ENCODE measurements at places on chromosomes 12 and 14.

DNA sequence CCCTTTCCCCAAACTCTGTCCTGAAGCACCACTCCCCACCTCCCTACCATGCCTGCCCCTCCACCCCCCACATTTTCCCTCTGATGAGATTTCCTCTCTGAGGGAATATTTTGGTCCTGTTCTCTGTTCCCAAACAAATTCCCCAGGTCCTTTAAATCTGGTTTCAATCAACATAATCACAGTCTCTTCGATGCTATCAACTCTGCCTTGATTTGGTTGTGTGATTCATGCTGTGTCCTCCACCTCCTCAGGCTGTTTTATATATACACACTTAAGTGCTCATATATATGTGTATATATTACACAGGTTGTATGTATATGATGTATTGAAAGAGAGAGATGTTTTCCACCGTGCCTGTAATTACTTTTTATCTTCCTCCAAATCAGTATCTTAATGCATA is 36.0 kb downstream of the NTF3 start:
- DNase-seq, result no peak

DNA sequence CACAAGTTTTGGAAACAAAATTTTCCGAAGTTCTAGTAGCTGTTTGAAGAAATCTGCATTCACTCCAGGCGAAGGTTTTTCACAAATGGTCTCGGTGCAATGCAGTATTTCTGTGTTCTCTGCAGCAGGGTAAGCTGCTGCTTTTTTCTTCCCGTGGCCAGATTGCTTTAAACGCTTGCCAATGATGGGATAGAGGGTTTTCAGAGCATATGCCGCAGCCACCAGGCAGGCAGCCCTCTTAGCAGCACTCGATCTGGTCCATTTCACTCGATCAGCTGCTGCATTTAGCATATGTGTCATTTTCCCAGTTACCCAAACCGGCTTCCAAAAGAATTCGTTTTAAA is 315 bp downstream of the ABCD2 start:
- DNase-seq, result peak; percentile 21

- DNase-seq, result no peak
These were observed 7.6 kb downstream of the BDKRB1 start for GRCh38 chr14:96263347-96264199.

GRCh38 chr14:85336817-85337216 is 193.1 kb upstream of the FLRT2 start:
- DNase-seq, result no peak

DNA sequence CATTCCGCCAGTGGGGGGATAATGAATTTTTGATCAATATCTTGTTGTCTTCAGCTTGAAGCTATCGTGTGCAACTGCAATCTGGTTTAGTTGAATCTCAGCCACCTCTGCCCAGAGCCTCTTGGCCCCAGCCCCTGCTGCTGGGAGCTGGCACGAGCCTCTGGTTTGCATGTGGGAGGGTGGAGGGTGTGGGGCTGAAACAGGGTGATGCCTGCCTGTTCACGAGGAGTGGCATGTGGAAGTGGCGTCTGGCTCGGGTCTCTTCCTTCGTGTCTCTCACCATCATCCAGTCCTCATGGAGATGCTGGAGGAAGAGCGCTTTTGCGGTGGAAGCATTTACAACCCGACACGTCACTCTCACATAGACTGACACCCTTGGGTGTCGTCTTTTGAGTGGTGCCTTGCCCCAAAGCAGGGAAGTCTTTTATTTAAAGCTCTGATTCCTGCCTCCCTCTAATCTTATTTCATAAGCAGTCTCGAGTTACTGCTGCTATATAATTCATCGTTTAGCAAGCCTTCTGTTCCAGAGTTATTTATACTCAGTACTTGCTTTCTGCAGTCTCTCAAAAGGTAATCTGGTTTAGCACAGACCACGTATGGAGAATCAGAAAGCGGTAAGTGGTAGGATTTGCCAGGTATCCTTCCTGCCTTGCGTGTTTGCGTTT is 64.5 kb downstream of the AACS start:
- no peak for DNase-seq

- no peak for DNase-seq
These were observed 32.6 kb downstream of the ETNK1 start for GRCh38 chr12:22657538-22657937.

- DNase-seq, result no peak
These were observed 17.3 kb downstream of the ARID4A start for GRCh38 chr14:58315606-58316005.

DNA sequence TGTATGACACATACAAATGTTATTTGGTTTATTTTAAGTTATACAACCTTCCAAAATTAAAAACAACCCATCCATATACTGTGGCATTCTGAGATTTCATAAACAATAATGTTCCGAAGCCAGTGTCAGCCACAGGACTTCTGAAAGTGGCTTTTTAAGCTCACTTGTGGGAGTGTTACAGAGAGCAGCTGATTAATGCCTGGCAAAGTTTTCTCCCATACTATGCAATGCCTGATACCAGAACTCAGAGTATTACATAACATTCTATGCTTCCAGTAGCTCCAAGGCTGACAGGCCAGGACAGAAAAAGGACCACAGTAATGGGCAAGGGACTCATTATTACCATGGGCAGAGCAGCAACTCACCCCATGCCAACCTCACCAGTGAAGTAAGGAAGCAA is 29.3 kb downstream of the NELL2 start:
- no peak for DNase-seq

DNA sequence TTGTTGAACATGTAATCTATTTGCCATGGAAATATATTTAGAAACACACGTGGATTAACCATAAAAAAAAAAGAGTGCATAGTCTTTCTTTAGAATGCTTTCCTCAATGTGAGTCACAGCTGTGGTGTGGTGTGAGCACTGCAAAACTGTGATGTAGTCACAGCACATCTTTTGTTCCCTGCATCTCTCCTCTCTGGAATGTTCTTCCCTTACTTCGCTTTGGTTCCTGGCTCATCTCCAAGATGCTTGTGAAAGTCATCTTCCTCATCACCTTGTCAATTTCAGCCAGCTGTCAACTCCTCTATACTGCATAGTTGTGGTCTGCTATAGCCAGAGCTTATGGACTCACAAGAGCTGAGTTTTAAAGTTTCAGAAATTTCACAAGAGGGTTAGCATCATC is 60.2 kb downstream of the STAB2 start:
- DNase-seq, result no peak

DNA sequence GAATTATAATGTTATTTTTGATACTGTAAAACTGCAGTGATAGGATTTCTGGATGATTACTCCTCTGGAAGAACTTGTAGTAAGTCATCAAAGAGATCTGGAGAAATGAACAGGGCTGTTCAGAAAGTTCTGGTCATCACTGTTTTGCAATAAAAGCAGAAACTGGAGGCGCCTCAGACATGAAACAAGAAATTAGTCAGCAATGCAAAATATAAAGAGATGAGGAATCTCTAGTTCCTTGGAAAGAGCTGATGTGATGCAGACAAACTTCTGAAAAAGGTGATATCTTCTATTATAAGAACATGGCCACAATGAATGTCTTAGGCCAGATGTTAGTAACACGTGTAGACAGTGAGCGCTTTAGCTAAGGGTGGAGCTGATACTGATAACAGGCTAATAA is 9.5 kb downstream of the ACIN1 start:
- DNase-seq, result no peak

GRCh38 chr12:106753526-106753925 is 21.0 kb upstream of the RIC8B start:
- DNase-seq, result no peak

Data from GM23338 (cell line).